ENCODE measurements at places on chromosomes 4 and X. TPM values are rescaled to one million over a fixed set of nuclear protein-coding genes. Genes with fewer than 3 reads are reported as not detected.

HTR2C gene
- not detected for total RNA-seq

DNA sequence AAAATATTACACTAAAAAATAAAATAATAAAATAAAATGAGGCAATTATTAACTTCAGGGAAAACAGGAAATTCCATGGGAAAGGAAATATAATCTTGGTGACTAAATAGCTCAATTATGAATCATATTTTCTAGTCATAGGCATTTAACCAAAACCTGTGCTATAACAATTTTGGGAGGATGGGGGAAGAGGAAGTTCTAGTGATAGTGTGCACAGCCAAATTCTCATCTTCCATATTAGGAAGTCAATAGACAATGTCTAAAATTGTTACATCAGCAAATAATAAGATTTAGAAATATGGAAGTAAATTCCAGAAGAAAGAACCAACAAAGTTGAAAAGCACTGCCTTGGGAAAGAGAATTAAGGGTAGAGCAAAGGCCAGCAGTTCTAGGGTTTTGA, 2.8 kb downstream of the AWAT2 start:
- H3K4me1 ChIP-seq, result no peaks in the 10 kb centered on the region
- no peak overlapping the region for H3K27ac ChIP-seq

DNA sequence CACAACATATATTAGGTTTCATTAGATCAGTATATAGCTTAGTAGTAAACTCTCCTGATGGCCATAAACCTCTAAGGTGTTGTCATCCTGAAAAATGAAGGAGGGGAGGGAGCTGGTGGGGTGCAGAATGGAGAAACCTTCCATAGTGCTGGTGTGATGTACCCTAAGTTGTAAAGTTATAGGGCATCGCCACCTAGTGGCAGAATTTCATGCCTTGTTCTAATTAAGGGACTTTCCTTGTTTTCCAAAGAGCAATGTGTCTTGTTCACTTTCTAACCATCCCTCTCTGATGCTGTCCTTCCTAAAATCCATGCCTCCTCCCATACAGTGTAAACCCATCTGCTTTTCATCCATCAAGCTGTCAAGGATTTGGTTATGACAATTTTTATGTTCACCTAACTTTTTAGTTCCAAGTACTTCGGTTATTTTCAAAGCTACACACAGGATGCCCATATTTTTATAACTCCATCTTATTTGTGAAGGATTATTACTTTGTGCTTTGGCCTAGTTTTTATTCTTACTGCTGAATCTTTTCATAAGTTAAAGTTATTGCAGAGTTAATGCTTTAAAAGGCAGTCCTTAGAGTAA, 4.5 kb downstream of the NBDY start:
- H3K27me3 ChIP-seq, result no peaks in the 10 kb centered on the region
- no peak overlapping the region for H3K27ac ChIP-seq
- 0 out of 2 replicates have a peak, but pooled peaks cover 3% of the 10 kb centered on the region for H3K36me3 ChIP-seq
- DNase-seq, result no peak

DNA sequence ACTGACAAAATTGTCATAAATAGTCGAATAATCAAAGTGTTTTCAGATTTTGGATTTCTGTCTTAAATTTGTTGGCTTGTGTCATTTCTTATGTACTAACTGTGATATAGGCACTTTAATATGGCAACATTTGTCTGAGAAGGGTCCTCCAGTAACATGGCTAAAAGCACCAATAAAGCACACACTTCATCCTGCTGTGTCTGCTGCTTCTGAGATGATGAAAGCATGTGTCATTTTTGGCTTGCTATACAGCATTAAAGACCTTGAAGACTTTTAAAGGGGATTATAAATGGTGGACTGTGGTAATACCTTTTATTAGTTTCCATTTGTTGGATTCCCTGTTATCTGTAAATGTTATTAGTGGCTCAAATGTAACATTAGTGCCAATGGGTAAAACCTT, 551.8 kb upstream of the GRID2 start:
- no peaks in the 10 kb centered on the region for H3K36me3 ChIP-seq
- H3K4me3 ChIP-seq, result no peak overlapping the region
- peaks cover 3% of the 10 kb centered on the region for H3K4me1 ChIP-seq

Measured in HCT116 (cell line).